ENCODE measurements at places on chromosomes 5 and 9.
A peak's percentile ranks its signal among the peaks of the same experiment; 100 is the strongest.

DNA sequence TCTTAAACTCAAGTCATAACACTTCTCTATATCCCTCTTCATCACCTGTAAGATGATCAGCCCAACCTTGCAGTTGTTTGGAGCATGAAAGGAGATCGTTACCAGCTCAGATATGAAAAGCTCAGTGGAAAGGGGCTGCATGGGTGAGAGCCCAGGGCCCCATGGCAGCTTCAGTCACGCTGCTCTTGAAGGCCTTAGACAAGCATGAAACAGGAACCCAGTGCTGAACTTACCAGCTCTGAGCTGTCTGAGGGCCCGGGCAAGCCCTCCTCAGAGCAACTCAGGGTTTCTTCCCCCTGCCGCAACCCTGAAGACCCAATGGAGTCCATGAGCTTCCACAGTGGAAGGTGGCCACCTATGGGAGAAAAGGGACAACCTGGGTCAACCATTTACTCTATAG is 3.3 kb downstream of the HK3 start:
- no peak for DNase-seq

DNA sequence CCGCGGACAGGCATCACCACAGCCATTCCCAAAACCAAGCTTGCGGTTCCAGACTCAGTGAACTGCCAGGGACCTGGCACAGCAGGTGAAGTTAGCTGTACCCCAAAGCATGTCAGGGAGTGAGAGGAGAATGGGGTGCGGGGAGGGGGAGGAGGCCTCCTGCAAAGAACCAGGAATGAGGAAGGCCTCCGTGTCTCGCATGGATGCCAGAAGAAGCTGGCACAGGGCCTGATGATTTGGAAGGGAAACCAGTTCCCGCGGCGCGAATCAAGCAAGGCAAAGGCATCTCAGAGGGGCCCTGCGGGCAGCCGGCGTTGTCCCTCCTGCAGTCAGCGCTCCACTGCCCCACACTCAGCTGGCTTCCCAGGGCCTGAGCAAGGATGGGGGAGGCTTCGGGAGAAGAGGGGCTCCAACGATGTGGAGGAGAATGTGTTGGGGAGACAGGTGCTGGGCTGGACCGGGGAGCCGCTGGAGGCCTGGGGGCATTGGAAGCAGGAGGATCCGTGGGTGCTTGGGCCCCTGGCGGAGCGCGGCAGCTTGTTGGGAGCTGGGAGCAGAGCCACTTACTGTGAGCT is 14.6 kb downstream of the SLC9A3 start:
- no peak for DNase-seq

GRCh38 chr5:175195698-175196656 is 248.0 kb downstream of the DRD1 start:
- DNase-seq, result no peak

DNA sequence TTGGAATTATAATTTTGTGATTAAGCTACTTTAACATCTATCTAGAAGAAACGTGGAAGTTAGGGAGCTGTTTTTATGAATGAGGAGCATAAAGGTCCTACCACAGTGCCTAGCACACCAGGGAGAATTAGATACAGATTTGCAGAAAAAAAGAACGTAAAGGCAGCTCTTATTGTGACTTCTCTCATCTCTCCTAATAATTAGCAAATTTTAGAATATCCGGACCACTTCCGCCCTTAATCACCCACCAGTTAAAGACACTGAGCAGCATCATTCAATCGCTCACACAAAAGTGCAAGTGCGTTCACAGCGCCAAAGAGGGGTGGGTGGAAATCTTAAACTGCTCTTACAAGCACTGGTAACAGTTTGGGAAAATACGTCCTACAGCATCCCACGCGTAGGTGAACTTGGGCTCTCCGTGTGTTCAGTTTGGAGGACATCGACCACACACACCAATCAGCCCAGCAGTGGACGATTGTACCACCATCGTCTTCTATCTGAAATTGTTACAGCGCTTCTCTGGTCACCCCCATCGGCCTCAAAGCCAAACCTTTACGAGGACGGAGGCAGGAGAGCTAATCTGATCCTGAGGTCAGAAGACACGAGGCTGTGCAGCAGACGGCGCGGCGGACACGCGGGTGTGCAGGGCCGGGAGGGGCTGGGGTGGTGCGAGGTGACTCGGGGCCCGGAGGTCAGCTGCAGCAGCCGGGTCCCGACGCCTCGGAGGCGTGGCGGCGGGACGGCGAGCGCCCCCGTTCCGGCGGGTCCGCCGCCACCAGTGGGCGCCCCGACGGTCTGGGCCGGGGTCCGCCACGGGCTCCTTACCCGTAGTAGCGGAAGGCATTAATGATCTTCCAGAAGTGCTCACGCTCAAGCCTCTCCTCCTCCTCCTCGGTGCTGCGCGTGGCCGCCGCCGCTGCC is 646 bp downstream of the CARNMT1 start:
- peak; percentile 61 for DNase-seq

GRCh38 chr5:168042284-168043068 is 249.0 kb upstream of the WWC1 start:
- DNase-seq, result no peak

DNA sequence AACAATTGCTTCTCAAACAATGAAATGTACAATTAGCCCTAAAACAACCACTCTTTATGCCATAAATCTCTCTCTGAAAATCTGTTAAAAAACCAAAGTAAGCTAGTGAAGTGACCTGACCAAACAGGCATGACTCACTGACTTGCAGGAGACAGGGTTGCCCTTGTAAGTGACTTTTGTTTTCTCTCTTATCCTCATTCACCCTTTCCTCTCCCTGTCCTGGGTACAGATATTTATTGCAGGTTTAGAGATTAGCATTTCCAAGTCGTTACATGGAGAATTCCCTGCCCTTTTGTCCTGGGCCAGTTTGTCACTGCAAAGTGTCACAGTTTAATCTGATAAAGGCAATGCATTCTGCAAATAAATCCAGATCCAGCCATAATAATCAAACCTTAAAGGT is 484.2 kb downstream of the IRX1 start:
- no peak for DNase-seq

DNA sequence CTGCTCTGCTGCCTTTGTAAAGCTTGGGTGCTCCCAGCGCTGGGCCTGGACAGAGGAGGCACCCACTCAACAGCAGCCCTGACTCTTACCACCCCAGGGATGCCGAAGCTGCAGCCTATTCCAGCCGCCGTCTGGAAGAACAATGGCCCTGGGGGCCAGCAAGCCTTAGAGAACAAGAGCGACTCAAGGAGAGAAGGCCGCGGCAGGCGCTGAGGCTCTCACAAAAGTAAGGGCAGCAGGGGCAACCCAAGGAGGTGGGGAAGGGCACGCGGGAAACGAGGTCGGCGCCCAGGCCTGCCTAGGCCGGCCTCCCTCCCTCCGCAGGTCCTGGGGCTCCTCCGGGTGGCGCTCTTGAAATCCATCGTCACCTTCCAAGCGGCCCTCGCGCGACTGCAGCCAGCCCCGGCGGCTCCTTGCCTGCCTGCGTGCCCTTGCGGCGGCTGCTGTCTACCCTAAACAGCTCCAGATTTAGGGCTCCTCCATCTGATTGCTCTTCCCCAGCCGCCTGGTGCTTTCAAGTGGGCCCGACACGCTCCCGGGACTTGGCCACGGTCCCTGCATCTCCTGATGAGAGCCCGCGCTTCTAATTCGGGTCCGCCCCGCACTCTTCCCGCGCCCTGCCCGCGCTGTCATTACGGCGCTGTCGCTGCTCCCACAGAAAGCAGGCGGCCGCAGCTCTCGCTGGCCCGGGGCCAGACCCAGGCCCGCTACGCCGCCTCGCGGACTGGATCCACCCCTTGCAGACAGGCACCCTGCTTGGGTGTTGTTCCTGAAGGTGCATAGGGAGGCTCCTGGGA is 213.3 kb downstream of the SEMA6A start:
- no peak for DNase-seq

GRCh38 chr9:127020036-127020801 is 102.2 kb downstream of the ANGPTL2 start:
- DNase-seq, result no peak

DNA sequence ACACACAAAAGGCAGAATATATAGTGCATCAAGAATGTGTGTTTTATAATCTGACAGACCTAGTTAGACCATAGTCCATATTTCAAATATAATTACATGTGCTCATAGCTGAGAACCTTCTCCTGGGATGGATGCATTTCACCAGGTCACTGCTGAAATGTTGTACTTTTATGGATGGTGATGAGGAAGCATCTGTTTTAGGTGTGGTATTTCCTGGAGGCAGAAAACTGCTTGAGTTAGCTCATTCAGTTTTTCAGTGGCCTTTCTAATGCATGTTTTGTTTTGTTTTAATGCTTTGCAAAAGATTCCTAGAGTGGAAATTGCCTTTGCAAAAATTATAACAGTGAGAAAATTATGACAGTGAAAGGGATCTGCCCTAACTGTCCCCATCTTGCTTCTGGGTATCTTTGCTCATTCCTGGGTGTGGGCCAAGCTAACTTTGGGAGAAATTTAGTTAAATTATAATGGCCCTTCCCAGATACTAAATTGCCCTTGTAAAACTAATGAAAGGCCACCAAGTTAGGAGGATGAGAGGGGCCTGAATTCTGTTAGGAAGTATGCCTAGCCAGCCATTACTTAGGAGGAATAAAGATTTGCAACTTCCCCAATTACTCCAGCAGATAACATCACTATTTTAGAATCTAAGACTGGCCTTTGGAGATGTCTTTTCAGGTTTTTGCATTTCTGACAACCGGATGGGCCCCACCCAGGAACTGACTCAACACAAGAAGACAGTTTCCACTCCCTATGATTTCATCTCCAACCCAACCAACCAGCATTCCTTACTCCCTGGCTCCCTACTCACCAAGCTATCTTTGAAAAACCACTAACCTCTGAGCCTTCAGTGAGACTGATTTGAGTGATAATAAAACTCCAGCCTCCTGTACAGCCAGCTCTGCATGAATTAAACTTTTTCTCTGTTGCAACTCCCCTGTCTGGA is 7.0 kb upstream of the IL12B start:
- DNase-seq, result no peak

- no peak for DNase-seq
Measured at GRCh38 chr5:172920447-172920849, 38.8 kb upstream of the RPL26L1 start.

DNA sequence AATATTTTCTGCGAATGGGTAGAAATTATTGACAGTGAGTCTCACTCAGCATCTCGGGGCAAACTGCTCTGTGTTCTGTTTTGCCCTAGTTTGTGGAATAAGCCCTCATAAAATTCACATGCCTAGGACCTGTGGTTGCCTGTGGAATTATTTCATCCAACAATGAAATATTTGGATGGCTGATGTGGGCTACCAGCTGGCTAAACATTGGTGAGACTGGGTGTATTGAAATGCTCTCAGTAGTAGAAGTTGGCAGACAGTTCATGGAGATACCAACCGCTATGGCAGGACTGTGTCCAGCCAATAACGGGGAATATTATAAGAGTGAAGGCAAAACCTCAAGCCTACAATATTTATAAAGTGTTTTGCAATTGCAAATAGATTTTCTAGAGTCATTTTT is 344.1 kb upstream of the RPS23 start:
- DNase-seq, result no peak

DNA sequence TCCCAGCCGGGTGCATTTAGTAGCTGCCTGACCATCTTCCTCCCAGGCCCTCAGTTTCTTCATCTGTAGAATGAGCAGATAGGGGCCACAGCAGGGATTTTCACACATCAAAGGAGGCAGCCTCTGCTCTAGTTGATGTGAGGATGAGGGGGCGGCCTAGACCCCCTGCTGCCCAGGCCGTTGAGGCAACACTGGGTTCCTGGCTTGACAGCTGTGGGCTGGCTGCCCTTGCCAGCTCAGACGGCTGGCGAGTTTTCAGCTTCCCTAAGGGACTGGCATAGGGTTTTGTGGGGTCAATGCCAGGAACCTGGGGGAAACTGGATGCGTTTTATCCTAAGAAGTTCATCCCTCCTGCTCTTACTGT is 49.6 kb downstream of the NDST1 start:
- no peak for DNase-seq

DNA sequence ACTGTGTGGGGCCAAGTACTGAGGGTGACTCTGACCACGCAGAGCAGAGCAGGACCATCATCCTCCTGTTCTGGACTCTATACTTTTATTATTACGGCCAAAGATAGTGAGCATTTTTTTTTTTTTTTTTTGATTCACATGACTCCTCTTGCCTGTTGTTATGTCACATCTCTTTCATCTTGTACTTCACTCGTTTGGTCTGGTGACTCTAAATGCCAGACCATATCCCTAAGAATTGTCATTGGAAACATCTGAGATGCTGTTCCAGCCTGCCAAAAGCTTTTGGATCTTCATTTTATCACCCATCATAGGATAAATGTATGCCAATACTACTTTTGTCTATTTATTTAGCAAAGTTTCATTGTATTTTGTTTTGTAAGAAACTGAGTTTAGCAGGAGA is 168.2 kb upstream of the RAI14 start:
- no peak for DNase-seq

- DNase-seq, result no peak
Measured at GRCh38 chr9:105311306-105311705, 66.9 kb downstream of the SLC44A1 start.

DNA sequence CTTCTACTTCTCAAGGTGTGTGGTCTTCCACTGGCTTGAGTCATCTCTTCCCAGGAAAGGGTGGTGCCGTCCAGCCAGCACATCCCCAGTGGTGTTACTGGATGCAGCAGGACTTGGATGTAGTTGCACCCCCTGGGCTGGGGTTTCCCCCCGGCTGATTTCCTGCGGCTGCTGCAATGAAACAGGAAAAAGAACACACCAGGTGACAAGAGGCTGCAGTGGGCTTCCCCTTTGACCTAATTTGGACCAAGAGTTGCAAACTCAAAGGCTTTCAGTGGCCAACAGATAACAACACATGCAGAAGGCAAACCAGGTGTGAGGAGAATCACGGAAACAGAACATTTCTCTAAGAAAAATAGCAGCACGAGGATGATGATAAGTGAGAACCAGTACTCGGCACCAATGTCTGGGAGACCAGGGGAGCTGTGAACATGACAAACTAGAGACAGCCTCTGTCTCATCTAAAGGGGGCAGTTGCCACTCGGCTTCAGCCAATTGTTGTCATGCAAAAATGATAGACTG is 83.7 kb downstream of the PDE6A start:
- peak; percentile 31 for DNase-seq

- no peak for DNase-seq
Measured at GRCh38 chr9:37209431-37210386, 89.3 kb downstream of the ZCCHC7 start.

- peak; percentile 66 for DNase-seq
Measured at GRCh38 chr5:172713113-172713808, 57.7 kb downstream of the DUSP1 start.
